ENCODE measurements at places on chromosomes 5 and 9.

DNA sequence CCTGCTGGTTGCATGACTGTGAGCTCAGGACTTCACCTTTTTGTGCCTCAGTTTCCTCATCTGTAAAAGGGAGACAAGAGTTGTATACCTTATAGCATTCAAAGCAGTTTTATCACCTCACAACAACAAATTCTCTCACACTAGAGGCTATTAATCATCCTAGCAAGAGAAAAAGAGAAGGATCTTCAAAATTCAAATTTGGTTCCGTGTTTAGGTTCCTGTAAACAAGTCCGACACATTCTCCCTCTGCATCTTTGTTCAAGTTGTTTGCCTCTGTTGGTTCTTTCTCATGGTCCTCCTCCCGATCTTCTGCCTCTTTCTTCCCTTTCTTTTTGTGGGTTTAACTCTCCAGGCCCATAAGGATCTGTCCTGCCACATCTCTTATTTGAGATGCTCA is 218.0 kb downstream of the PIK3R1 start:
- no peak for DNase-seq

DNA sequence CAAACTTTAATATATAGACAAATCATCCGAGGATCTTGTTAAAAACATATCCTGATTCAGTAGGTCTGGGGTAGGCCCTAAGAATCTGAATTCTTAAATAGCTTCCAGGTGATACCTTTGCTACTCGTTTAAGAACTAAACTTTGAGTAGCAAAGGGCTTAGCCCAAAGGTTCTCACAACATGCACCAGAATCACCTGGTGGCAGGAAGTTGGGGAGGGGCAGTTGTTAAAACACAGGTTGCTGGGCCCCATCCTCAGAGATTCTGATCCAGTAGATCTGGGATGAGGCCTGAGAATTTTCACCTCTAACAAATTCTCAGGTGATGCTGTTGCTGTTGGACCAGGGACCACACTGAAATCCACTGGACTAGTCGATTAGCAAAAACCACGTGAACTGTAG is 20.0 kb upstream of the RGMB start:
- no peak for DNase-seq

DNA sequence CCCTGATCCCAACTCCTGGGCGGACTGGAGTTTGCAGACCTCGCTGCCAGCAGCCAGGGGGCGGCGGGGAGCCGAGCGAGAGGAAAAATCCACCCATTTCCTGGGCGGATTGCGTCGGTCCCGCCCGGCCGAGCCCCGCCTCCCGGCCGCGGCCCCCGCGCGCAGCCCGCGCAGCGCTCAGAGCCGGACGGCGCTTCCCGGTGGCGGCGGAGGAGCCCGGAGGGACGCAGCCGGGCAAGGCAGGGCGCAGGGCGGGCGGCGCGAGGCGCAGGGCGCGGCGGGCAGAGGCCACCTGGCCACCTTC is at the start of gene OLFM1:
Gene OLFM1 (plus strand): TSS at position 180 of the 304 bp plus-strand sequence. CDS start 322 bp downstream, outside the sequence.
- no peak for DNase-seq

- no peak for DNase-seq
Observed at GRCh38 chr5:88676637-88677375, 206.2 kb downstream of the MEF2C start.

DNA sequence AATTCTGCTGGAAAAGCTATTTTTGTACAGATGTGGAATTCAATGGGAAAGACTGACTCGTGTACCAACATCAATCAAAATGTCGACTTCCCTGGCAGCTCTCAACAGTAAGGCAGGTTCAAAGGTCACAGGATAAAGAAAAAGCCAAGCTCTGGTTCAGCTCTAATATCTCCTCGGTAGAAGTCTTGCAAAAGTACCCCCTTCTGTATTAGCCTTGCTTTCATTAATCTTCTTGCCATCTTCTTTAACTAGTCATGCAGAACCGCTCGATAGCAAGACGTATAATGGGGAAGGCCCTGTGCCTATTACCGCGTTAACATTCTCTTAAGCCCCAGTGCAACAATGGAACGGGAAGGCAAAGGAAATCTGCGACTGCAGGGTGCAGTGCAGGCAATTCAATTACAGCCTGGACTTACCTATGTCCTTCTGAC is 201.2 kb downstream of the GAPVD1 start:
- no peak for DNase-seq

DNA sequence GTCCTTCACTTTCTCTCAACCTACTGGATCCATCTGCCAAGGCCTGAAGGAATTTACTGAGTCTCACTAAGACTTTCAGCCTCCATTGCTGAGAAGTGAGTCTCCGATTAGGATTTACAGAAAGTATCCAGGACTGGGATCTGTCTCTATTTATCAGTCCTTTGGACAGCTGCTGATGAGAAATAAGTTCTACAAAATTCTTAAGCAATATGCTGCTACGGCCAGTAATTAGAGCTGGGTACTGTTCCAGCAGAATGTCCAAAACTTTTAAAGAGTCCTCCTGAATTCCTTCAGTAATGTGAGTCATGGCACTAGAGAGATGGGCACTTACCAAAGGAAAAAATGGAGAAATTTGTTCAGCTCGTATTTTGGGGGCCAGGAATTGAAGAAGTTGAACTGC is 5.9 kb downstream of the TEX10 start:
- no peak for DNase-seq

- no peak for DNase-seq
Observed at GRCh38 chr5:6419340-6419852, 29.3 kb upstream of the UBE2QL1 start.

DNA sequence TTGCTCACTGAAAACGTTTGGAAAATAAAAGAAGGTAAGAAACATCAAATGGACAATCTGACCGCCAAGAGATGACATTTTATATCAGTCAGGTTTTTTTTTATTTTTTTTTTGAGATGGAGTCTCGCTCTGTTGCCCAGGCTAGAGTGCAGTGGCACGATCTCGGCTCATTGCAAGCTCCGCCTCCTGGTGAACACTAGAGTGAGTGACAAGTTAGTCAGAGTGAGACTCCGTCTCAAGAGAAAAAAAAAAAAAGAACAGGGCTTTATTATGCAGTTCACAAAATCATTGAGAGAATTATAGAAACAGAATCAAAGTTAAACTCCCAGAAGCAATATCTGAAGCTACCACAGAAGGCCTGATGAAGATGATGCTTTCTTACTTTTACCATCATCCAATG is 70.1 kb downstream of the DTWD2 start:
- DNase-seq = no peak

GRCh38 chr5:133914434-133914833 is 54.0 kb downstream of the C5orf15 start:
- DNase-seq = no peak

GRCh38 chr5:107564931-107565372 is 105.8 kb downstream of the EFNA5 start:
- DNase-seq = no peak

DNA sequence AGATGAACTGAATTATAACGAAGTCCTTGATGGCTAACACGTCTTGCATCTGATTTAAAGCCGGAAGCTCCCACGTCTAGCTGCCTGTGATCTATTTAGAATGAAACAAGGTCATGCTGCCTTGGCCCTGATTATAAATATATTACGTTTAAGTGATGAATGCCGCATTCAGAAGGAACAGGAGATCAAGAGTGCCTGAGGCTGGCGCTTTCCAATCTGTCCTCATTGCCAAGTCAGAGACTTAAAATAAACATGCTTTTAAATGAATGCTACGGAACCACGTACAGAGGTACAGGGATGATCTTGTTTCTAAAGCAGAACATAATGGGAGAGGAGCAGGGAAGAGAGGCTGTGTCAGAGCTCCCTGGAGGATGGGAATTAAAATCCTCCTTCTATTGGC is 292.8 kb downstream of the TLE1 start:
- no peak for DNase-seq

DNA sequence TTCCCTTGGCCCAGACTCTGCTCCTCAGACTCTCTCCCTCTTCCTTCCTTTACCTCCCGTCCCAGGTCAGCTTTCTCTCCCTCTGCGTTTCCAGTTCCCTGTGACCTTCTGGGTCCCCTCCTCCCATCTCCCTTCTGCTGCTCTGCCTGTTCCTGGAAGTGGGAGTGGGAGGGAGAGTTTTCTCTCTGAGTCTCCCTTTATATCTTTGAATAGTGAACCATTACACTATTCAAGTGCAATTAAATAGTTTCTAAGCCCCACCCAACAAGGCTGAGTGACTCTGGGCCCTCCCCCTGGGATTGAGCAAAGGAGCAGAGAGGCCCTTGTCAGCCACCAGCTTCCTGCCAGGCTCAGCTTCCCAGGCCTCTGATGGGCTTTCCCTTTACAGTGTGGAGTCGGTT is 34.8 kb downstream of the THBS4 start:
- no peak for DNase-seq

- no peak for DNase-seq
Observed at GRCh38 chr5:160291467-160291866, 20.9 kb downstream of the CCNJL start.

GRCh38 chr9:117784996-117785395 is 80.8 kb downstream of the TLR4 start:
- DNase-seq = no peak

GRCh38 chr5:172493002-172493401 is 38.7 kb upstream of the SH3PXD2B start:
- DNase-seq = no peak

GRCh38 chr5:73299665-73300336 is 126.8 kb downstream of the TMEM174 start:
- no peak for DNase-seq

DNA sequence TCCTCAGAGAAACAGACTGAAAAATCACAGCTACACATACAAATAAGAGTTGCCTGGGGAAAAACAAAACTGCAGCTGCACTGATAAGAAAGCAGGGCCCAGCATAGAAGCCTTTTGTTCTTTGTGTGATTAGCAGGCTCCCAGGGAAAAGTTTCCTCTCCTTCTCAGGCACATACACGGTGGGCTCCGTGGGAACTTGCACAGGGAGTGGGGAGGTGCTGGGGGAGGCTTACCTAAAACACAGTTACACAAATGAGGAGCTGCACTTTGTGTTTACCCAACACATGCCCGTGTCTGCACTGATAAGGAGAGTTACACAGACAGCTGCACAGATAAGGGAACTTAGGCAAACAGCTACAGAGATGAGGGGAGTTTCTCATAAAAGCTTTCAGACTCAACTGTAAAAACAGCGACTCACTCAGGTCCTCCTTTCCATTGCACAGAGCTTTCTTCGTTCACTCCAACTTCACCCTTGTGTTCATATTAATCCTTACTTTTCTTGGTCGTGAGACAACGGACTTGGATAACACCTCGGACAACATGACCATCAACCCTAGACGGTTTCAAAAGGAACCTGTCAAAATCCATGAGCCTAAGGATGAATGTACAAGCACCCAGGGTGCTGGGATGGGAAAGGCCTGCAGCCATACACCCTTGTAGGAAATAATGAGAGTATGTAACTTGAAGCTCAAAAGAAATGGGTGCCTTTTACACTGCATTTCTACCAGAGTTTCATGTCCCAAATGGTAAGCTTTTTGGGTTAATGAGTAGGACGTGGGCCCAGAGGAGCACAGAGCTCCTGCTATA is 50.8 kb downstream of the SERINC5 start:
- DNase-seq = no peak

DNA sequence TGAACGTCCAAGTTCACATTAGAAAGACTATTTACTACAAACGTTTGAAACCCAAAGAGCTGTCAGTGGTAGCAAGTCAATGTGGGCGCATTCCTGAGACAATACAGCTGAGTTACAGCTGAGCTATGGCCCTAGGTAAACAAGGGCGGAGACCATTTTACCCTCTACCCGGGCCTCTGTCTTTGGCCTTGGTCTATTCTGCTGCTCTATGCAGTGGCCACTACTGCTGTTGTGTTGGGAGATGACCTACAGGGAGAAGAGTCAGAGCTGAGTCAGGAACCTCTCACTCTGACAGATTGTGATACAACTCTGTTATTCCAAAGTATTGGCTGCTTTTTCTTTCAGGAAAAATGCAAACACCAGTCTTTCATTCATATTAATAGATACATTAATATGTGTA is 700.6 kb downstream of the SEMA5A start:
- DNase-seq = no peak

- no peak for DNase-seq
Observed at GRCh38 chr9:90825586-90825985, 24.0 kb downstream of the SYK start.

DNA sequence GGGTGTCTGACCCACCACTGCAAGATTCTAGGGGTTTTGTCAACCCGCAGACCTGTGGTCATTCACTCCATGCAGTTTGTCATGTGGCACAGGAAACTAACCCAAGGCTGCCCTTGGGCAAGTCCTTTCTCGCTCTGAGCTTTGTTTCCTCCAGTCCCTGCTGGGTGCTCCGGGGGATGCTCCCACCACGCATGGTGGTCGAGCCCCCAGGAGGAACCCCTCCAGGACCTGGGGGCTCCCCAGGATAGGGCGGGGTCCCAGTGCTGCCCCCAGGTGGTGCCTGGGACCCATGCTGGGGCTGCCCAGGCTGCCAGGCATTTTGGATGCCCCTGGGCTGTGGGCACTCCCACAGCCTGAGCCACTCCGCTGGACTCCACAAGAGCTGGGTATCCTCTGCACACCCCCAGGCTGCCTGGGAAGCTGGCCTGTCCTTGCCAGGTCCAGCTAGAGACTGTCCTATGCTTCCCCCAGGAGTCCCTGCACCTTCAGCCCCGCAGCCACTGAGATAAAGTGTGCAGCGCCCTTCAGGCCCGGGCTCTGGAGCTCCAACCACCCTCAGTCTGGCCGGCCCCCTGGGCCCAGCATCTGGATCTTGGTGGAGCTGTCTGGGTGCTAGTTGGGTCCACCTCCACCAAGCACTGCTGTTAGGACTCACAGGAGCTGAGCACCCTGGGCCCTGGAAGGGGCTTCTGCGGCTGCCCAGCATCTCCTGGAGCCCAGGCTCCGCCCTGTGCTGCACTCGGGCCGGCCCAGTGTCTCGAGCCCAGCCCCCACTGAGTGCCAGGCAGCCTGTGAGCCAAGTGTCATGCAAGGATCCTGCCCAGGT is 104.3 kb downstream of the PHF2 start:
- no peak for DNase-seq
